ENCODE measurements at places on chromosomes 1 and 21.

DNA sequence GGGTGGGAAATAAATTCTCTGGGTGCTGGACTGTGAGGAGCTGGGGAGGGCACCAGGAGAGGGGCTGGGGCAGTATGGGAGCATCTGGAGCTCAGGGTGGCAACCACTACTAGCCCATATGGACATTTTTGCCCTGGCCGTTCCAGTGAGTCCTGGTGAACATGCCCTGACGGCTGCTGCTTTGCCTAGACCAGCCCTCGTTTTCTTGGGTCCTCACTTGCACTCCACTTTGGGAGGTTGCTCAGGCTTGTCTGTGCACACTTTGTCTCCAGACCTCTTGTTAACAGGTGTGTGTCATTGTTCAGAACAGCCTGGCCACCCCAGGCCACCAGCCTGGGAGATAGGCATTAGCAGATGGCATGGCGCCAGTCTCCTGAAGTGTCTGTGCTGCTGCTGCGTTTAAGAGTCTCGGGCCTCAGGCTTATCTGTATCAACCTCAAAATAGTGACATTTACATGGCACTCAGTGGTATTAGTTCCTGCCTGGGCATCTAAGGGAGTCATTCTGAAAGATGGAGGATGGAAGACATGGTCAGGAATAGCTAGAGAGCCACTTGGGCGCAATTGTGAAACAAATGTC, 190.5 kb downstream of the PTPRU start:
- no peak for DNase-seq

DNA sequence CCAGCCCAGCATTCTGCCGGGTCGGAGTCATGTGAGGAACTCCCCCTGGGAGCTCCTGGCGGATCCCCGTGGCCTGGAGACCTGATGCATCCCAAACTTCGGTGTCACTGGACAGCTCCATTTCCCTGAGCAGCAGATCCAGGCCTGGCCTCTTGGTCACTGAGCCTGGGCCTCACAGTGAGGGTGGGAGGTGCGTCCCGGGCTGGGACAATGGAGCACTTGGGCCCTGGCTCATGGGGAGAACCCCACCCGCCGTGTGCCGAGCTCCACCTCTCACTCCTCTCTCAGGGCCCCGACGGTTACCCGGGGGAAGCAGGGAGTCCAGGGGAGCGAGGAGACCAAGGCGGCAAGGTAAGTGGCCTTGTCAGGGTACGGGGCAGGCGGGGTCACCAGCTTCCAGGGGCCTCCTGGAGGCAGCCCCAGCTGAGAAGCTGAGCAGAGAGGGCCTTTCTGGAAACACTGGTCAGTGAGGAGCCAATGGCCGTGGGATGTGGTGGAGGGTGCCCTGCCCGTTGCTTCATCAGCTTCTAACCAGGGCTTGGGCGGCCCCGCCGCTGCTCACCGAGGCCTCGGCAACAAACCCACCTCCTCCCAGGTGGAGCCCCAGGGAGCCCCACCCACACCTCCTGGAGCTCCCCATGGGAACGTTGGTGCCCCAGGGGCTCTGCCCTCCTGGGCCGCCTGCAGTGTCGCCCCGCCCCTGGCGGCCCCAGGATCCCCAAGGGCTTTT, 19.8 kb downstream of the COL6A2 start:
- no peak for DNase-seq

DNA sequence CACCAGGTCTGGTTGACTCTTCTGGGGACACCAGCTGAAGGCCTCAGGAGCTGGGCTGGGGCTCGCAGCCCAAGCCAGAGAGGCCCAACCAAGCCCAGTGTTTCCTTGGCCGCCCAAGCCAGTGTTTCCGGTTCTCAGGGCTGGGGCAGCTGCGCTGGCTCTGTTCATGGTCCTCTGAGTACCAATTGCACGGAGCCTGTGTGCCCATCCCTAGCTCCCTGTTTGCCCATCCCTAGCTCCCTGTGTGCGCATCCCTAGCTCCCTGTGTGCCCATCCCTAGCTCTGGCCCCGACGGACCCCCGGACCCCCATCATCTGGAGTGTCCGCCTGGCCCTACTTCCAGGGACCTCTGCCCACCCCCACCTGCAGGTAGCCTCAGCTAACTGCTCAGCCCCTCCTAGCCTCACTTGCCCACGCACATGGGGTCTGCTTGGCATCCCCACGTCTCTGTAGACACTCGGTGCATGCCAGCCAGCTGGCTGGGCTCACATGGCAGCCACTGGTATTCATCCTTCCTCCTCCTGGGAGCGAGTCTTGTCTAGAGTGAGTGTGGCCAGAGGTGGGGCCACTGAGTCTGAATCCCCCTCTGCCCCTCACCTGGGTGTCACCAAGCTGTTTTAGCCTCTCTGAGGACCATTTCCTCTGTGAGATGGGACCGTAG, 64.0 kb downstream of the WNT9A start:
- DNase-seq, result no peak

- no peak for DNase-seq
These were observed 3901.2 kb downstream of the SRGAP2C start for GRCh38 chr1:125085720-125086591.

DNA sequence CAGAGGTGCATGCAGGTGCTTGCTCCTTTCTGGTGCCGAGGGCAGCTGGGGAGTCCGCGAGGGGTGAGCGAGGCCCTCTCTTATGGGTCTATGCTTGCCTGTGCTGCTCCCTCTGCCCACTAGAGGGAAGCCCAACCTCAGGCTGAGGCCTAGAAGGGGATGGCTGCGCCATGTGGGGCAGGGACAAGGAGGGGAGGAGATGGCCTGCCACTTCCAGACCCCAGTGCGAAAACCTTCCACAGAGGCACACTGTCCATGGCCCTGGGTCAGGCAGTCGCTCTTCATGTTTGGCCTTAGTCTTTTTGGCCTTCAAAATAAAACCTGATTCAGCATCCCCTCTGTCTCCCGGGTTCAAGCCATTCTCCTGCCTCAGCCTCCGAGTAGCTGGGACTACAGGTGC, 14.0 kb downstream of the RHBG start:
- peak; percentile 33 for DNase-seq

DNA sequence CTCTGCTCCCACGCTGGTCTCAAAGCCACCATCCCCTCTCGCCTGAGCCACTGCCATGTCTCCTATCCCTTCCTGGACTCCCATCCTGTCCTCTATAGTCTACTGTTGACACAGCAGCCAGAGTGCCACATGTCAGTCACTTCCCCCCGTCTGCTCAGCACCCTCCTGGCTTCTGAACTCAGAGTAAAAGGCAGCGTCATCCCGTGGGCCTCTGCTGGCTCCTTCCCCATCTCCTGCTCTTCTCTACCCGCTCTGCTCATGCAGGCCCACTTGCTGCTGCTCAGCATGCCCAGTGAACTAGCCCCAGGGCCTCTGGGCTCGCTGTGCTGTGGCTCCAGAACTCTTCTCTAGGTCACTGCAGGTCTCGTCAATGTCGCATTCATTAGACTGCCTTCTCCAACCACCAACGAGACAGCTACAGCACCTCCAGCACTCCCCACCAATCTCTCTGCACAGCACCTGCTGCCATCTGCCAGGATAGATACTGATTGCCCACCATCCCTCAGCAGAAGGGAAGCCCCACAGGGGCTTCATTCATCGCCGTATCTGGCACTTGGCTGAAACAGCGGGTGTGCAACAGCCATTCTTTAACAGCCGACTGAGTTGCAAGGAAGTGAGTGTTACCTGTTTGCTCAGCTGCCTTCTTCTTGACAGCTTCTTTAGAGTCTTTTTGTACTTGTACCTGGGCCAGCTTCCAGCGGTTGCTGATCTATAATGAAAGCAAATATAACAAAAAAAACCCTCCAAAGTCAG, 11.8 kb upstream of the SRM start:
- no peak for DNase-seq

DNA sequence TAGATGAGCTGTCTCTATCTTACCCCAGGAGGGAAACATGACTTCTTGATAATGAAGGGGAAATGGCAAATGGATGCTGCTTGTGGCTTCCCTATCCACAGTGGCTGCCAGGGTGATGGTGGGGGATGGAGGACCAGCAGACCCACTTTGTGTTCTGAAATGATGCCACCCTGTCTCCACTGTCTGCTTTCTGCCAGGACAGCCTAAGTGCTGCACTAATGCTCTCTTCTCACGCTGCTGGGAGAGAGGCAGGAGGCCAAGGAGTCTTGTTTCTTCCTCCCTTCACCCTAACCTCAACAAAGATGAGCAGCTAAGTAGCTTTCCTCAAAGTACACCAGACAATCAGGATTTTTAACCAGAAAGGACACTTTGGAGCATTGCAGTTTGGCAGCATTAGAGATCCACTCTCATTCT, 36.6 kb downstream of the XCL1 start:
- no peak for DNase-seq

- DNase-seq, result no peak
These were observed 160.2 kb upstream of the COA6 start for GRCh38 chr1:234212764-234213657.

DNA sequence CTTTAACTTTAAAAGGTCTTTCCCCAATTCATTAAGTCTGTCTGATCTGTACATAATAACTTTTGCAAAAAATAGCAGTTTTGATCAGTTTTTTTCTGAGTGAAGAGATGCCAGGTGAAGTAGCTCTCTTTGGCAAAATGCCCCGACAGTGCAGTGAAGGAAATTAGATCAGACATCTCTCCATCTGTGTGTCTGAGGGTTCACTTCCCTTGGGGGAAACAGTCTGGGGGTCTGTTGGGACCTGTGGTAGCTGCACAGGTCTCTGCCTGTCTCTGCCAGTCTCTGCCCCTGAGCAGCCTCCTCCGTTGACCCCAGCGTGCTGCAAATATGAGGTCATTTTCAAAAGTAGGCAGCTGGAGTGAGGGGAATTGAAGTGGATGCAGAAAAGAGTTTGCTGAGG, 54.5 kb downstream of the TBCE start:
- no peak for DNase-seq

DNA sequence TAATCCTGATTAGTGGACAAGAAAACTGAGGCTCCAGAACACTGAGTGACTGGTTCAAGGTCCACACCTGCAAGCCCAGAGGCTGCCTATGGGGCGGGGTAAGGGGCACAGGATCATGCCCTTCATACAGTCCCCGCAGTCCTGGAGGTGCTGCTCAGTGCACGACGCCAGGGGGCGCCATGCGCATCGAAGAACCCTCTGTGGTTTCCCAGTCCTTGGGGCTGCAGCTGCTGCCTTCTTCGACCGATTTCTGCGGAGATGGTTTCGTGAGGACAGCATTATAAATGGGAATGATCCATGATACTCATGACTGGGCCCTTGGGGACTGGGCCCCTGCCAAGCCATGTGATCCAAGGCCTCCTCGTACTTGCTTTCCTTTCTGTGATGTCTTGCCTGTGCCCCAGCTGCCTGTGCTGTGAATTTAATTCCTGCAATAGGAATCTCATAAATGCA, 37.1 kb upstream of the ARHGEF10L start:
- DNase-seq, result no peak

DNA sequence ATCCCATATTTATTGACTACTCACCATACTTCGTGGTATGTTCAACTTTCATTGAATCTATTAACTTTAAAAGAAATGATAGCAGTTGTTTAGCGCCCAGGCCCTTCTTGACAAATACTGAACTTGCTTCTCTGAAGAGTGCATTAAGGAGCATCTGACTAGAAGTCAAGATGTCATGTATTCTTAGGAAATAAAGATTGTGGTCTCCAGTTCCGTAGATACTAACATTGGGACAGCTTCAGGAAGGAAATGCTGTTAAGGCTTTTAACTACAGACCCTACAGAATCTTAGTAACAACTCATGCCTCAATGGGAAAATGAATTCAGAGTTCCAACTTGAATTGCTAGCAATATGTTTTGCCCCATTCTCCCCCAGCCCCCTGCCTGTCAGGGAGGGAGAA, 14.8 kb downstream of the LYST start:
- no peak for DNase-seq

- DNase-seq, result no peak
These were observed 1.4 kb downstream of the MACF1 start for GRCh38 chr1:39205781-39206464.

DNA sequence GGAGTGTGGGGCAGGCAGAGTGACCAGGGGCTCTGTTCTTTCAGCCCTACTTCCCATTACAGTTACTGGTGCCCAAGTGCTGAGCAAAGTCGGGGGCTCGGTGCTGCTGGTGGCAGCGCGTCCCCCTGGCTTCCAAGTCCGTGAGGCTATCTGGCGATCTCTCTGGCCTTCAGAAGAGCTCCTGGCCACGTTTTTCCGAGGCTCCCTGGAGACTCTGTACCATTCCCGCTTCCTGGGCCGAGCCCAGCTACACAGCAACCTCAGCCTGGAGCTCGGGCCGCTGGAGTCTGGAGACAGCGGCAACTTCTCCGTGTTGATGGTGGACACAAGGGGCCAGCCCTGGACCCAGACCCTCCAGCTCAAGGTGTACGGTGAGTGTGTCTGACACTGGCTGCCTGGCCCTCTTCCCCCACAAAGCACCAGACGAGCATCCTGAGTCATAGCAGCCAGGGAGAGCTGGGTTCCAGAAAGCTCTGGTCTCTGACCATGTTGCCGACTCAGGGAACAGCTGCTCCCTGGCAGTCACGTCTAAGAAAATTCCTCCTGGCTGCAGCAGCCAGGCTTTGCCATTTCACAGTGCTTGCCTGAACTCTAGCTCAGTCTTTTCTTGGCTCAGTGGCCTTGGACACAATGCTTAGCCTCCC, 3.3 kb downstream of the SLAMF8 start:
- DNase-seq, result no peak

- DNase-seq, result no peak
These were observed 237.4 kb upstream of the RAB4A start for GRCh38 chr1:229033480-229033879.

DNA sequence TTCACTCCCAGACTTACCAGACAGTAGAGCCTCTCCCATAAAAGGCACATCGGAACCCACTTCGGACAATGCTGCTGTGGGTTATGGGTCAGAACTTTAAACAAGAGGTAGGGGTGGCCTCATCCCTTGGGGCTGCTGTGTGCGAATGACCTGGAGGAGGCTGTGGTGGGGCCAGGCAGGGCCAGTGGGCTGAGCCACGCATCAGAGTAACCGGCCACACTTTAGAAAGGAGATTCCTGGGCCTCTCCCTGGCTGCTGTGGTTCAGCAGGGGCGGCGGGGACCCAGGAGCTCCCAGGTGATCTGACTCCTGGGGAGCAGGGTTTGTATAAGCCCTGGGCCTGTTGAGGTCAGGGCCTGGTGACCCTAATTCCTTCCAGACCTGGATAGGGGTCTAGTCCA, 110.2 kb upstream of the C1orf174 start:
- no peak for DNase-seq

GRCh38 chr1:236342403-236343245, 51.5 kb upstream of the EDARADD start:
- no peak for DNase-seq

Measured in stimulated activated CD8-positive, alpha-beta memory T cell treated with anti-CD3 and anti-CD28 coated beads, Interleukin-7, amount 100 ng/mL, for 4 hours (primary cell).